ENCODE measurements at places on chromosomes 6 and 20.

- DNase-seq = no peak
These were observed 73.2 kb downstream of the SMOC2 start for GRCh38 chr6:168514216-168514615.

DNA sequence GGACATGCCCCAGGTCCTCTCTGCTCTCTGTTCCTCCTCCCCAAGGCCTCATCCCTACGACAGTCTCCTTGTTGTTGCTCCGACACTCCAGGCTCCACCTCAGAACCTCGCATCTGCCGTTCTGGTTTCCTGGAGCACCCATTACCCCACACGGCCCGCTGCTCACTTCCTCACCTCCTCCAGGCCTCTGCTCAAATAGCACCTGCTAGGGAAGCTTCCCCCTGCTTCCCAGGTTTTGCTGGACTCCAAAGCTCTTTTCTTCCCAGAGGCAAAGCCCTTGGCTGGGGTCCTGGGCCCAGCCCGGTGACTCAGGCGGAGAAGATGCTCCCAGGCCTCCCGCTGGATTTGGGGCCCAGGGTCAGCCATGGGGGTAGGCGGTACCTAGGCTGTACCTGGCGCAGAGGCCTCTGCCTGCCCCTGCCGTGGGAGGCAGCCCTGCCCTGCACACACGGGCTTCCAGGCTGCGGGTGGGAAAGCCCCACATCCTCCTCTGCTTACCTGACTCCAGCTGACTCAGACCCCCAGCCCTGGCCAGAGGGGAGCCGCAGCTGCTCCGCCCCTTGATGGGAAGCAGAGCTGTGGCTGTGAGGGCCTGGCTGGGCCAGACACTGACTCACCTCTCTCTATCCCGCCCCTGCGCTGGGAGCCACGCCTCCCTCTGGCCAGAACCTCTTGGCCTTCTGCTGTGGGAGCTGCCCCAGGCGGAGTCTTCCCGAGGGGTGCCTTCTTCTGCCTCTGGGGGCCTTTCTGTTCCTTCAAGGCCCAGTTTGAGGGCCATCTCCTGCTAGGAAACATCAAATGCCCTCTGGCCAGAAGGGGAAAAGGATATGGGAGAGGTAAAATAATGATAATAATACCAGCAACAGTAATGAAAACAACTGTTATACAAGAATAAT lies 130.5 kb downstream of the CEBPB start:
- DNase-seq = no peak

DNA sequence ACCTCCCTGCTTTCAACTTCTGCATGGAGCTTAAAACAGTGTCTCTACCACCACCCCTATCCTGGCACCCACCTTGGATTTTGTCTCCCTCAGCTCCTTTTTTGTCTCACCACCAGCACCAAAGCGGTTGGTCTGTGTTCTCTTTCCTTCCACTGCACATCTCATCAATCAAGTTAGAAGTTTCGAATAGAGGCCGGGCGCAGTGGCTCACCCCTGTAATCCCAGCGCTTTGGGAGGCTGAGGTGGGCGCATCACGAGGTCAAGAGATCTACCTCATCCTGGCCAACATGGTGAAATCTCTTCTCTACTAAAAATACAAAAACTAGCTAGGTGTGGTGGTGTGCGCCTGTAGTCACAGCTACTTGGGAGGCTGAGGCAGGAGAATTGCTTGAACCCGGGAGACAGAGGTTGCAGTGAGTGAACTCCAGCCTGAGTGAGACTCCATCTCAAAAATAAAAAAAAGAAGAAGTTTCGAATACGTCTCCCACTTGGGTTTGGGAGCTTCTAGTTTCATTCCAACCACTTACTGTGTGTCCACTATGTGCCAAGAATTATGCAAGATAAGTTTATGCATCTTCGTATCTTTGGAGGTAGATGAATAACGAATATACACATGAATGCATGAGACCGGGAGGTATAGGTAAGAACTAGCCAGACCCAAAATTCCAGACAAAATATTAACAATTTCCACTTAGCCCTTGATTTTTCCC lies 5.9 kb downstream of the PCED1A start:
- DNase-seq = no peak

- DNase-seq = no peak
These were observed 100.0 kb downstream of the SLC35B3 start for GRCh38 chr6:8335381-8335780.

Data from midbrain (tissue), 1 donor.